Activated CD4-positive, alpha-beta T cell treated with anti-CD3 and anti-CD28 coated beads for 24 hours (primary cell): ENCODE measurements at places on chromosomes 1 and 21.

- no peak for DNase-seq
These were observed at the start of gene GNG12 for GRCh38 chr1:67832737-67833601. Gene GNG12 (minus strand): TSS chr1:67833467. CDS start chr1:67707686, 125,781 bp downstream.

DNA sequence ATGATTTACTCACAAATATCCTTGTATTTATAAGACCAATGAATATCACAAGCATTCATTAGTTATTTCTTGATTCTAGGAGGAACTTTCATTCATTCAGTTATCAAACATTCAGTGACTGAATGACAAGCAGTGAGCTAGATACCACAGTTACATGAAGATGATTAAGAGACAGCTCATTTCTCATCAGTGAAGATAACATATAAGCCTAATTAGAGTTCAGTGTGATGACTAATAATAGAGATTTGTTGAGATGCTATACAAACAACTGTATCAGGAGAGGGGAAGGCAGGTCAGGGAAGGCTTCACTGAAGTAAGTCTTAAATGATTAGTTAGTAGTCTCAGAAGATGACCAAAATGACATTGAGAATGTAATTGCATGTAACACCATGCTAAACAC lies 14.6 kb upstream of the C1orf105 start:
- DNase-seq = no peak

GRCh38 chr1:174322202-174322862 lies 125.4 kb upstream of the GPR52 start:
- DNase-seq = no peak

DNA sequence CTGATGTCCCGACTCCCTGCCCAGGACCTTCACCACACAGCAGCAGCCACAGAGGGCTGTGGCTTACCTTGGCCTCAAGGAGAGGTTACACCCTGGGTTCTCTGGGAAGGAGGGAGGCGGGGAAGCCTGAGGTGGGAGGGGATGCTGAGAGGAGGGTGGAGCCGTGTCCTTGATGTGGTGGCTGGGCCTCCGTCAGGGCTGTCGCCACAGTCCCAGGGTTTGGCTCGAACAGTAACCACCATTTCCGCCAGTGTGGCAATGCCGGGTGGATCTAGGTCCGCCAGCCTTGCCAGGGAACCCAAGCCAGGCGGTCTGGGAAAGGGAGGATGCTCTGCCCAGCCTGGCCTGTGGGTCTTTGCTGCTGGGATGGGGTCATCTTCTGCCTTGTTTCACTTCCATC lies 18.4 kb upstream of the CDCA8 start:
- peak; percentile 55 for DNase-seq

DNA sequence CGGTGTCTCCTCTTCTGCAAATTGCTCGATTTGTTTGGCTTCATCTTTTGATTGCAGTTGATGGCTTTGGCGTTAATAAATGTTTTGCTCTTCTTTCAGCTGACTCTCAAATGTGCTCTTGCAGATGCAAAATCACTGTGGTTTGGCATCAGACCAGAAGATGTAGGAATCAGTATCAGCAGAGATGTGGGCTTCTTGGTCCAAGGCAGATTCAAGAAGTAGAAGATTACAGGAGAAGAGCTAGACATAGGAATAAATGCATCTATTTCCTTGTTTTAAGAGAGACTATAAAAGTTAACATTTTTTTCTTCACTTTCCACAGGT lies 59.8 kb upstream of the BACH1 start:
- no peak for DNase-seq

- no peak for DNase-seq
These were observed 10.5 kb upstream of the LRRC8D start for GRCh38 chr1:89810302-89810701.

DNA sequence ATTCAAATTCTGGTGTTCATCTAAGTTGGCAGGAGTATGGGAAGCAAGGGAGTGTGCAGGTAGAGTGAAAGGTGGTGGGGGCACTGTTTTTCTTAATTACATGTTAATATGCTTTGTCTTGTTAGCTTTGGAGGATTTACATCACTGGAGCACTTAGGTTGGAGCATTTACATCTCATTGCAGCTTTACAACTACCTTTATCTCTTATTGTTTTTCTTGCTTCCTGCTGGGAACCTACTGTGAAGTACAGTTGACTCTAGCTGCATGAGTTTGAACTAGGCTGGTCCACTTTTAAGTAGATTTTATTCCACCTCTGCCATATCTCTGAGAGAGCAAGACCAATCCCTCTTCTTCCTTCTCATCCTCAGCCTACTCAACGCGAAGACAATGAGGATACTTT lies 554.8 kb upstream of the B3GALT2 start:
- no peak for DNase-seq

- no peak for DNase-seq
These were observed 4.1 kb downstream of the RUNX3 start for GRCh38 chr1:24925963-24926362.
